ENCODE measurements at places on chromosomes 6 and 20.

GRCh38 chr6:111231090-111231459 is 143.8 kb downstream of the SLC16A10 start:
- no peak for DNase-seq

- DNase-seq = peak; percentile 77
These were observed 26.5 kb upstream of the BTBD3 start for GRCh38 chr20:11891077-11891775.

GRCh38 chr6:136822046-136822375 is 381 bp upstream of the PEX7 start:
- no peak for DNase-seq

DNA sequence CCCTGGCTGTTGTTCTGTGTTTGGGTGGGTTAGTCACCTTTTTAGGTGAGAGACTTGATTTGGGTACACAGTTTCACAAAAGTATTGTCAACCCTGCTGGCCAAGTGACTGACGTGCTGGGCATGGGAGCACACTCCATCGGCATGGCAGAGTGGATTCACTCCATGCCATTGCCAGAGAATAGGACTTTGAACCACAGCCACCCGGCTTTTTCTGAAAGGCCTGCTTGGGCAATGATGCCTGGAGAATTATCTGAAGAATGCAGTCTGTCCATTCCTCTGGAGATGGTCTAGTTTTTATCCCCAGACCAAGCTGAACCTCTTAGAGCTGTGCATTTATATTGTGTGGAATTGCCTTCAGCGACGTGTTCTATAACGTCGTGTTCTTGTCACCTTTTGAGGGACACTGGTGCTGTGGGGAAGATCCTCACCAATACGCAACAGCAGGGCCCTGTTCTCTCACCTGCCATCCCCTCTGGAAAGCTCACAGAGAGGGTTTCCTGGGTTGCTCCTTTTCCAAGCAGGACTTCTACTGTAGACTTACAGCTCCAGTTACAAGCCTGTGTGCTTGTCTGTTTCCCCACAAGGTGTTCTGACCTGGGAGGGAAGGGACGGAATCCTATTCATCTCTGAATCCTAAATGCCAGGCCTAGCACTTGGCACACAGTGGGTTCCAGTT is 183.4 kb upstream of the AKAP12 start:
- DNase-seq = no peak

GRCh38 chr6:42380228-42380979 is 71.3 kb downstream of the TRERF1 start:
- no peak for DNase-seq

- no peak for DNase-seq
These were observed 3.2 kb downstream of the TNFAIP3 start for GRCh38 chr6:137870308-137870644.

DNA sequence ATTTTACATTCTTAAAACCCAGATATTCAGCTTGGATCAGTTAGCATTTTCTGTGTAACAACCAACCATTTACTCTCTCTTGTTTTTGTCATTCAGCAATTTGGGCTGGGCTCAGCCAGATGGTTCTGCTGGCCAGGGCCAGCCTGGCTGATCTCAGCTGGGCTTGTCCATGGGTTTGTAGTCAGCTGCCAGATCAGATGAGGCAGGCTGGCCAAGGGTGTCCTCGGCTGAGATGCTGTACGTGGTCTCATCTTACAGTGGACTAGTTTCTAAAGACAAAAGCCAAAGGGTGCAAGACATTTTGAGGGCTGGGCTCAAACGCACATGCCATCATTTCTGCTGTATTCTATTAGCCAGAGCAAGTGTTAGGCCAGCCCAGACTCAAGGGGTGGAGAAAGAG is 16.0 kb upstream of the FAM210B start:
- DNase-seq = no peak

DNA sequence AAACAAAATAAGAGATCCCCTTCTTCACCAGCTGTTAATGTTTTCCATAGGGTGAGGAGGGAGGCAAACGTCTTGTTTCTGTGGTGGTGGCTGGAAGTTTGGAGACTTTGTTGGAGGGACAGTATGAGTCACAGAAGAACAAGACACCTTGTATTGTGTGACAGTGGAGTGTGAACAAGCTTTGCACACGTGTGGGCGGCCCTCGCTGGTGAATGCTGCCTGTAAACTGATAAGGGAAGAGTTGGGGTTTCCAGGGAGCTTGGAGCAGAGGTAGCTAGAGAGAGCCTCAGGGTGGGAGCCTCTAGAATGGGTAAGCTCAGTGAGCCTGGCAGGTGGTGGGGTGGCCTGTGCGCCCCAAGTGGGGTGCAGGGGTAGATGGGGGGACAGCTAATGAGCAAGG is 78.3 kb downstream of the ZDHHC14 start:
- DNase-seq = no peak

- DNase-seq = no peak
These were observed 77.7 kb downstream of the CHD6 start for GRCh38 chr20:41540459-41540858.

GRCh38 chr6:108744244-108744972 is 103.8 kb upstream of the ARMC2 start:
- no peak for DNase-seq

DNA sequence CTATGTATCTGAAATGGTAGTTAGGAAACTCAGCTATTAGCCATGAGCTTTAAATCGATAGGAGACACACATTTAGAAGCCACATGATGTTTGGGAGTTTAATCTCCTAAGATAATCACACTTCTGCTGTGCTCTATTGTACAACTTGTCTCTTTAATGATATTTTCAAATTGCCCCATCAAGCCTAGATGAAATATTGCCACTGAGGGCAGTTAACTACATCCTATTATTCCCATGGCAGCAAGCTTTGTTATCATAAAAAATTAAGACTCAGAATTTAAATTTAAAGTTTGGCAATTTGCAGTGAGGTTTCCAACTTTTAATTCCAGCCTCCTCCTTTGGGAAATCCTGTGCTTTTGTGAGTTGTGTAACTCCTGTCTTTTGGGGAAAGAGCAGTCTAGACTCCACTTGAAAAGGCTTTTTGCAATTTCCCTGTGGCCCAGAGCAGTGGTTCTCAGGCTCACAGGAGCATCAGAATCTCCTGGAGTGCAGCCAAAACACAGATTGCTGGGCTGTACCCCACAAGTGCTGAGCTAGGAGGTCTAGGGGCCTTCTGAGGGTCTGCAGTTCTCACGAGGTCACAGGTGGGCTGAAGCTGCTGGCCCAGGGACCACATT is 792.4 kb downstream of the QKI start:
- DNase-seq = no peak

- DNase-seq = no peak
These were observed 7.2 kb downstream of the HEBP2 start for GRCh38 chr6:138410972-138411880.

- no peak for DNase-seq
These were observed 3.9 kb downstream of the SYNJ2 start for GRCh38 chr6:157985378-157986155.

DNA sequence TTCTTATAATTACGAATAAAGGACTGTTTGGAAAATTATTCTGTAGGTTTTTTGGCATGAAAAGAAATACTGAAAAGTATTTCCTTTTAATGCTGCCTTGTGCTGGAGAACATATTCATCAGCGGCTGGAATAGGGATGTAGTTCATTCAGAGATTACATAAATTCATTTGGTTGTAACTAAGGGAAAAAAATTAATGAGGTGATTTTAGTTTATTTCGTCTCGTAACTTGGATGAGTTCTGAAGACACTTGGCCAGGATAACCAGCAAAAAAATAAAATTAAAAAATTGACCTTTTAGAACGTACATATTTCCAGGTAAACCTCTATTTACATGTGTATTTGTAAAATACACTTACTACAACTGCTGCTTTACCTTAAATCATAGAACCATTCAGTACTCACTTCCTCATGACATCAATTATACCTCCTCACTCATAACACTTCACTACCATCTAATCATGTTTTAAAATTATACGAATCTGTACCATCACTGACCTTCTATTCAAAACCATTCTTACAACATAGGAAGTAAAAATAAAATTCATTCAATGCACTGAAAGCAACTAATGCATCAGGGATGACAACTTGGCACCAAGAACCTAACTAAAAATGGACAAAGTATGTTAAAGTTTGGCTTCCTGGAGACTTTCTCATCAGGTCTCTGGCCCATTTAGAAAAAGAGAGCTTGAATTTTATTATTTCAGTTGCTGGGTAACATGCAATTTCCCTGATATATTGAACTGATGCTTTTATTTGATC is 17.2 kb downstream of the KLHL31 start:
- no peak for DNase-seq

DNA sequence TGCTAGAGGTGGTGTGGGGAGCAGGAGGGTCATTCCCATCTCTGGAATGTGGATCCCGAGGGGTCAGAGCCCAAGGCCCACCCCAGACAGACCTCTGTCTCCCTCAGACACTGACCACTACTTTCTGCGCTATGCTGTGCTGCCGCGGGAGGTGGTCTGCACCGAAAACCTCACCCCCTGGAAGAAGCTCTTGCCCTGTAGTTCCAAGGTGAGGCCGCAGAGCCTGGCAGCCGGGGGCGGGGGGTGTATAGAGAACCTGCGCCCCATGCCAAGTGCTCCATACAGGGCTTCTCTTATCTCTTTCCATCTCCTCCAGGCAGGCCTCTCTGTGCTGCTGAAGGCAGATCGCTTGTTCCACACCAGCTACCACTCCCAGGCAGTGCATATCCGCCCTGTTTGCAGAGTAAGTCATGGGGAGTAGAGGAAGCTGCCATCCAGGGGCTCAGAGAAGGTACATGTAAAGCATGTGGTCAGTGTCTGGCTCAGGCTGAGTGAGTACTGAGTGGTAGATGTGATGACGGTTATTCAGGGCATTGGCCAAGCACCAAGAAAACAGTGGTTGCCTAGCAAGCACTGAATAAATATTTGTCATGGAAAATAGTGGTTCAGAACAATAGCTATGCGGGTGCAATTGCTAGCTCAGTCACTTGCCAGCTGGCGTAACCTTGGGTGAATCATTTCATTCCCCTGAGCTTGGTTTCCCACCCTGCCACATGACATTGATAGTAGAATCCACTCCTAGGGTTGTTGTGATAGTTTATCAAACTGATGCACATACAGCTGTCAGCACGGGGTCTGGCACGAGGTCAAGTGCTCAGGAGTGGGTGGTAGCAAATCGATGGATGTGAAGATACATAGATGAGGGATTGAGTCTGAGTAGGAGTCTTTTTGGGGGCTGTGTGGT is 3.5 kb downstream of the PIGT start:
- DNase-seq = no peak

DNA sequence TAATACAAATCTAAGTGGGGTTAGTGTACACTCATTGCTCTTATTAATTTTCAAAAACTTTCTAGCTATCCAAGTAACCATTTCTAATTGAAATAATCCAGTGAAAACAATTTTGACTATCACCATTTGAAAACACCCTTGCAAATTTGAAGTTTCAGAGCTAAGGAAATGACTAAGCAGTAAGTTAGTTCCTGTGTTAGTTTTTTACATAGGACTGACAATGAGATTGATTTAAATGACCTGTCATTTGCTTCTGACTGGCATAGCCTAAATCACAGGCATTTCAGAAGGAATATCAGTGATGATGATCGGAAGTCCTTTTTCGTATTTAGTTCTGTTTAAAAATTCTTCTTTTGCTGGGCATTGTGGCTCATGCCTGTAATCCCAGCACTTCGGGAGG is 27.0 kb downstream of the STK4 start:
- DNase-seq = no peak

DNA sequence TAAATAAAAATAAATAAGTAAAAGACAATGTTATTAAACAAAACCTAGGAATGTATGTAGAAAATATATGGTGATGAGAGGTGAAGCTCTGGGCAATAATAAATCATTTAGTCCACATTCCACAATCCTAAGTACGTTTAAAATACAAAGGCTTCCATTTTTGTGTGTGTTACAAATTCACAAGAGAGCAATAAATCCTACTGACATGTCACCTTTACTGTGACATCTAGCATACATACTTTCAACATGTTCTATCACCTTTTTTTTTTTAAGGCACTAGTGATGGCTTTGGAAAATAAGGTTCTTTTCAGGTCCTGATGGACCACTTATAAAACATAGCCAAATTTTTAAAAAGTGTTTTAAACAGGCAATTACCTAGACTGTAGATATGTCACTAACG is 12.0 kb downstream of the REV3L start:
- no peak for DNase-seq

GRCh38 chr6:105204331-105204730 is 24.5 kb upstream of the POPDC3 start:
- DNase-seq = no peak

DNA sequence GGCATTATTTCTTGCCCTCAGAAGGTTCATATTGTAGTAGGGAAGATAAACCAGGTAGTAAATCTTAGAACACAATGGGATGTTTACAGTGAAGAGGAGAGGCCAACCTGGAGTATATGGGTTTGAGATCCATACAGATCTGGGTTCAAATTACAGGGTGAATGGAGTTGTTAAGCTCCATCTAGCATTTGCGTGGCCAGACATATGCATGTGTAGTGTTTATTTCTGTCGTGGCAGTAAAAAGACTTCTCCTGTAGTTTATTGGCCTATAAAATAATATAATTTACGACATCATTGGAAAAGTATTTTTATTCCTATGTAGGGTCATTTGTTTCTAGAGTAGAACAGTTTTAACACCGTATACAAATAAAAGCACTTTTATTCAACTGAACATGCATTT is 25.2 kb upstream of the TULP4 start:
- DNase-seq = no peak

DNA sequence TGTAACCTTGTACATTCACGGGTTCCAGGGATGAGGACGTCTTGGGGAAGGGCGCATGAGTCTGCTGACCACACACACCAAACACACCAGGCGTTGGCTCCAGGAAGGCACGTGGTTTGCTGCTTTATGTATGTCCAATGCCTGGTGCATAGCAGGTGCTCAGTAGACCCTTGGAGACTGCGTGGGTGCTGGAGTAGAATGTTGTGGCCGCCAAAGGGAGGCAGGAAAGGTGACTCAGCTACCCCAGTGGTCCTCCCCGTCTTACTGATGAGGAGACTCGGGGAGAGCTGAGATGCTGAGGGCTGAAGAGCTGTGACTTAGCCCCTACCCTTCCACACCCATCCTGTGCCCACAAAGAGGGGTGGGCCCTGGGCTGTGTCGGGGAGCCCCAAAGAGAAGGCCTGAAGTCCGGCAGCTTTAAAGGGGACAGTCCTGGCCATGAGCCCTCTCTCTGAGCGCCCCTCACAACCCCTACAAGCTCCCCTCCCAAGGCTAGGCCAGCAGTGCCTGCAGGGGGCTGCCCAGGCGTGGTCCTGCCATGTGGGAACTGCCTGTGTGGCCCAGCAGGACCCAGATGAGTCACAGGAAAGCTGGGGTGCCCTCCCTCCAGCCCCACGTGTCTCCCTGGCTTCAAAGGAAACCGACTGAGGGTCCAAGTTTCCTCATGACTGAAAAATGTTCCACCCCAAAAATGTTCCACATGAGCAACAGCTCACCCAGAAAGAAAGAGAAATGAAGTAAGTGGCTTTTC is 28.0 kb upstream of the PTGIS start:
- no peak for DNase-seq

DNA sequence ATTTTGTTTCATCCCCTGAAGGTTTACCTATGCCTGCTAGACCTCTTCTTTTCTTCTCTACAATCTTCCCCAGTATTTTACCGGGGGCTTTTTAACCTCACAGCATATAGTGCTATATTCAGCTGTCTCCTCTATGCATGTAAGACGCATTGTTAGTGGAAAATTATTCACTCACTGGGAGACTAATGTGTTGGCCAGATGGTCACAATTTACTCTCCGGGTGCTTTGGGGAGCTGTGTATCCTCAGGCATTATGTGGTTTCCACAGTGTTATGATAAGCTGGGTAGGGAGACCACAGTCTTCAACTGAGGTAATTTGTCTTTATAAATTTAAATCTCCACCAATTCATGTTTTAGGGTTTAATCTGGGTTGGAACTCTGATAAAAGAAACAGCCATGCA is 553.8 kb upstream of the PTCHD4 start:
- DNase-seq = no peak
